ENCODE measurements at places on chromosomes 5 and 9.

DNA sequence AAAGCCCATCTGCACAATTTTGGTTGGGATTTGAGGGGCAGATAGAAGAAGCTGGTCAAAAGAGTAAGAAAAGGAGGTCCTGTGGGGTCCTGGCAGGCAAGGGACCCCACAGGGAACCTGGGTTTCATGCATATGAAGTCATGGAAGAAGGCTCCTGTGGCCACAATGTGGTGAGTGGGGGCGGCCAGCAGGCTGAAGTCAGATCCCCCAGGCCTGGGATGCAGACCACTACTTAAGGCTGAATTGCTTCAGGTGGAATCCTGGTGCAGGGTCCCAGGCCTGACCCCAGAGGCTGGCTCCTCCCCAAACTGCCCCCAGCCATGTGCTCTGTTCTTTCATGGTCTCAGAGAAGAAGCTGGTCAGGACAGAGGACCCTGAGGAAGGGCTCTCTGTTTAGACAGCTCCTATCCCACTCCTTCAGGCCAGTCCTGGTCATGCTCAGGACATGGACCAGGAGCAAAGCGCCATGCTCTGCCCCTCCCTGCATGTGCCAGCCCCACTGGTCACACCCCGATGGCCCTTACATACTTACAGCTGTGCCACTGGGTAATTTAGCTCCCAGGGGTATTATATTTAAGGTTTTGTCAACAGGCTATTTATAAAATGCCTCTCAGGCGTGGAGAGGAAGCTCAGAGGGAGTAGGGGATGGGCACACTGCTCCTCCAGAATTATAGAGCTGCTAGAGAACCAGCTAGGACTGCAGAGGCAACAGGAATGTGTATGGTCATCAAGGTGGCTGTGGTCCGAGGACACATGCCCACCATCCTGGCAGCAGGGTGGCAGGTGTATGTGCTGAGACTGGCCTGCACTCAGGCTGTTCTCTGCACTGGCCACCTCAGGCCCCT lies 33.4 kb downstream of the C5orf15 start:
- DNase-seq, result no peak

- peak; percentile 1 for DNase-seq
These were observed 158.7 kb downstream of the NMUR2 start for GRCh38 chr5:152246401-152246800.

DNA sequence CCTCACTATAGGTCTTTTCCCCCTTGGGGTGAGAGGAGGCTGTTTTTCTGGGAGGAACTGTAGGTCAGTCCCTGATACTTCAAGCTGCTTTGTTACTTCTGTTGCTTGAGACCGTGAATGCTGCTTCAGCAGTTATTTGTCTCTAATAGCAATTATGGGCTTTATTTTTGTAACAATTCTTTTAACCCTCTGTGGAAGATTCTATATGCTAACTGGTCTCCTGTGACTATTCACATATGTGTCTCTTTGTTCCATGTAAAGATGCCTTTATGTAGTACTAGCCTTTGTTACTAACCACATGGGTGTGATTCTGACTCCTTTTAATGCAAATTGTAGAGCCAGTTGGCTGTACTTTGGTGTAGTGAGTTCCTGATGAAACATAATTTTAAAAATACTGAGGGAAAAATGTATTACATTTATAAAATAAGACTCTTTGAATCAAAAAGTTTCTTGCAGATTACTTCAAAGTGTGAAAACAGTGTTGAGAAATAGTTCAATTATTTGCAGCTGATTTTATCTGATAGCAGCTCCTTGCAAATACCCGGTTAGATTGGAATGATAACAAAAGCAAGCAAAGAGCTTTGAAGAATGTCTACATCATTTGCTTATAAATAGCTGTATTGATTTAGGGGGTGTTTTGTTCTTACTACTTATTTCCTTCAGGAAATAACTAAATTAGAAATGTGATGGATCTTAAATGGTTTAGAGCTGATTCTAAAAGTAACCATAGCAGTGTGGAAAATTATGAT lies 46.6 kb downstream of the ANGPTL2 start:
- DNase-seq, result no peak

DNA sequence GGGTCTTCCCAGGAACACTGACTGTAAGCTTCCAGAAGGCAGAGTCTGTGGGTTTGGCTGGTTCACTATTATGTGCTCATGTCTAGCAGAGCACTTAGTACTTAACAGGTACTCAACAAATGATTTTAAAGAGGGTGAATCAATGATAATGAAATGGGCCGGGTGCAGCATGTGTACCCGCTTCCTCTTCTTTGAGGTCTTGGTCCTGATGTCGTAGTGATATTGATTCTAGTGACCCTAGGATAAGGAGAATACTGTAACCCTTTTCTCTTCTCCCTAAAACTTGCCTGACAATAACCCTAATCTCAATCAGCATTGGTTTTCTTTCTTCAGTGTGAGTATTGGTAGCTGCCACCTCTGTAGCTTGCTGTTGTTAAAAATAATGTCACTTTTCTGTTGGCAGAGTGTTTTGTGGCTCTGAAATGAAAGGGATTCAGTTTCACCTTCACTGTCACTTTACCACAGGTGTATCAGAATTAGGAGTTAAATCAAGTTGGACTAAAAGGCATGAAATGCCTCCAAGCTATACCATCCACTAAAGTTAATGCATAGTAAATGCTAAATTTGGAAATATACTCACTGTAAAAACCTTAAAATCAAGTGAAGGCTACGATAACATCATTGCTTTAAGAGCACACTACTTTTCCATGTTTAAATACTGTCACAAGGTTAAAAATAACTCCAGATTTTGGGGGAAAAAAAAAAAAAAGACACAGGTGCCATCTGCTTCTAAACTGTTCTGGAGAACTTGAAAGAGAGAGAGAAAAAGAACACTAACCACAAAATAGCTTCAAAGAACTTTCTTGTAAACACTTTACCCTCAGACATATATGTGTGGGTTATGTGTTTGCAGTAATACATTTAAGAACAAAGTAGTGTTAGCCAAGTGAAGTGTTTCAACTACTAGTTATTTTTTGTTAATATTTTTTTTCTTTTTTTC lies 6.0 kb downstream of the CAMK4 start:
- no peak for DNase-seq

DNA sequence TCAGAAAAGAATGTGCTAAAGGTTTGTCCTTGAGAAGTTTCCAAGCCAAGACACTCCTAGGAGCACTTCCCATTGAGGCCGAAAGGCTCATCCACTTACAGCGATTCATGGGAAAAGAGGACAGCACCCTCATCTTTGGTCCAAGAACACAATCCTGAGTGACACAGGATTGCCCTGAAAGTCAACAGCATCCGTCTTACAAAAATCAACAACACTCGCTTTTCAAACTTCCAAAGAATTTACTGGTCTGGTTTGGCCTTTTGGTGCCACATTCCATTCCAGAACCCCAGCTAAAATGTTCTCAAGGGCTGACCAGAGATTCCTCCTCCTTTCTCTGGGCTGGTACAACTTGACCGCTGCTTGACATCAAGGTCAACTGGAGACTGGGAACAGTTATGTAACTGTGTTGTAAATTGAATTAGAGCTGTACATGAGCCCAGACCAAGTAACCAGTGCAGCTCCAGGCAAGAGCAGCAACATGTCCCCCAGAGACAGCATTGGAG lies 415.8 kb upstream of the PIK3R1 start:
- peak; percentile 33 for DNase-seq

DNA sequence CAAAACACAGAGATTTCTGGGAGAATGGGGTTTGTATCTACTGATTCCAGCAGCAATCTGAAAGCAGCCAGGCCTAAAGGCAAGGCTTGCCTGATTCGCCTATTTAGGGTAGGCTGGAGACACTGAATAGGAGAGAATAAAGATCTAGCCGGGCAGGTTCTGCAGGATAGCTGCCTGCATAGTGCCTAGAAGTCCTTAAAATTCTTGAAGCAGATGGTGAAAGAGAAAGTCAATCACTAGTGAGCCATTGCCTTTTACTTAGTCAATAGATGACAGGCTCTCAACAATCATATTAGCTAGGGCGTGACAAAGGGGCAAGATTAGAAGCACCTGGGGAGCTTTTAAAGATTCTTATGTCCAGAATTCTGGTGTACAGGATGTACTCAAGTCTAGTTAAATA lies 522.7 kb downstream of the HTR1A start:
- DNase-seq, result no peak

DNA sequence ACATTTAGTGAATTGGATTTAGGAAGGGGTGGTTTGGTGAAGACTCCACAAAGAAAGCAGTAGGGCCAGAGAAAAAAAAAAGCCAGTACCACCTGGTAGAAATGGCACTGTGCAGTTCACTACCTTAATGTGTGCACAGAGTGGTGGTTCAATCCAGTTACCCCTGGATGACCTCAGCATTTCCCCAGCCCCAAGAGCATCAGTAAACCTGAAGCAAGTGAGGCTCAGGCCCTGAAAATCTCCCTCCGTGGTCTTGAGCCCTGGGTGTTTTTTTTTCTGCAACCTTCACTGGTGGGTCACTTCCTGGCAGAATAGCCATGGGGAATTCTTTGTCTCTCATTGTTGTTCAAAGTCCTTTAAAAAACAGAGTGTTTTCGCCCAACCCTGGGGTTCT lies 202.9 kb downstream of the GADD45G start:
- no peak for DNase-seq

- no peak for DNase-seq
These were observed 35.2 kb downstream of the SH3PXD2B start for GRCh38 chr5:172418862-172419814.

- no peak for DNase-seq
These were observed 62.3 kb downstream of the MAST4 start for GRCh38 chr5:66658516-66658915.

DNA sequence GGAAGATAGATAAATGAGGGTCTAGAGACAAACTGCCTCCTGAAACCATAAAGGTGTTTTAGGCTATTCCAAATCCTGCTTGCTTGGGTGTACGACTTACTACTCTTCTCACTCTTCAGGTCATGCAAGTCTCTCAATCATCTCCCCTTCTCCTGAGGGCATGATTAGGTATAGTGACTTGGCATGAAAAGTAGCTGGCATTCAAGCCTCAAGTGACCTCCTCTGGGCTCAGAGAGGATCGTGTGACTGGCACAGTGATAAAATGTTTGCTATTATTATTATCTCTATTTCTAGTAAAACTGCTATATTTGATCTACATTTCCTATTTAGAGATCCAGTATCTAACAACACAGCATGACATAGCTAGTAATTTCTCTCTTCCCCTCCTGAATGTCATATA lies 494.8 kb downstream of the SPOCK1 start:
- no peak for DNase-seq

- peak; percentile 54 for DNase-seq
These were observed 111.1 kb upstream of the EQTN start for GRCh38 chr9:27408001-27408400.

- DNase-seq, result no peak
These were observed 70.1 kb downstream of the RFX3 start for GRCh38 chr9:3455717-3456116.

DNA sequence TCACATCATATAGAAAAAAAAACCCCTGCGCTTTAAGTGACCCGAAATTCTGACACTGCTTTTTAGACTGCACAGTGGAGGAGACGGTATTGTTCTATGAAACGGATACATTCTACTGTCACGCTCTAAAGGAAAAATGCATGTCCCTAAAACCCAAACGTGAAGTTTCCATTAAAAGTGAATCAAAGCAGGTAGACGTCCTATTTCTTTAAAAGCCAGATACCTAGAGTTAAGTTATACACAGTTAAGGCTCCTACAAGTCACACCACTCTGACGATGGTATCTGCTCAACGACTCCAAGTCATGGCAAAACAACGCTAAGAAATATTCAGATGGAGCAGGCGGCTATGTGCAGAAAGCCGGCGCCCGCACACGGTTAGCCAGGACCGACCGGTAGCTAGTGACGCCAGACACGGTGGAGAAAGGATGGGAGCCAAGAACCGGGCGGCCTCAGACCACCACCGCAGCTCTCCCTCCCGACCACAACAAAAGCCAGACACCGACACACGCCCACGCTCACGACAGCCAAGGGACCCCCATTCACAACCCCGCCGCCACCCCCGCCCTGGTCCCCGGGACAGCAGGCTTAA lies 734 bp downstream of the SKP1 start:
- peak; percentile 22 for DNase-seq

GRCh38 chr5:118723021-118723338 lies 265.4 kb downstream of the DTWD2 start:
- no peak for DNase-seq

DNA sequence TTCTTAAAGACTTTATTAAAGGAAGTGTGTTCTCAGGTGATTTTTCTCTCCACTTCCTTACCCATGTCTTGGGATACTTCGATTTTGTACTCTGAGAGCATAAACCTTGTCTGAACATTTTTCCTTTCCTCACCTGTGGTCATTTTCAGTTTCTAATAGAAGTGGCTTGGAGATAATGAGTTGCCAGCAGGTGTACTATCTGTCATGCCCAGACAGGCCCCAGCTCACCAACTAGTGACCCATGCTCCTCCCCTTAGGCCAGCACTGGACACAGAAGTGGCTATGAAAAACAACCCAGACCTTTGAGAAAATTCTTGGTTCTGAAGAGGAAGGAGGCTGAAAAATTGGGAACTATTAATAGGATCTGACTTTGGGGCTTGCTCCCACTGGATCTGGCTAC lies 49.2 kb upstream of the SMIM32 start:
- DNase-seq, result no peak

DNA sequence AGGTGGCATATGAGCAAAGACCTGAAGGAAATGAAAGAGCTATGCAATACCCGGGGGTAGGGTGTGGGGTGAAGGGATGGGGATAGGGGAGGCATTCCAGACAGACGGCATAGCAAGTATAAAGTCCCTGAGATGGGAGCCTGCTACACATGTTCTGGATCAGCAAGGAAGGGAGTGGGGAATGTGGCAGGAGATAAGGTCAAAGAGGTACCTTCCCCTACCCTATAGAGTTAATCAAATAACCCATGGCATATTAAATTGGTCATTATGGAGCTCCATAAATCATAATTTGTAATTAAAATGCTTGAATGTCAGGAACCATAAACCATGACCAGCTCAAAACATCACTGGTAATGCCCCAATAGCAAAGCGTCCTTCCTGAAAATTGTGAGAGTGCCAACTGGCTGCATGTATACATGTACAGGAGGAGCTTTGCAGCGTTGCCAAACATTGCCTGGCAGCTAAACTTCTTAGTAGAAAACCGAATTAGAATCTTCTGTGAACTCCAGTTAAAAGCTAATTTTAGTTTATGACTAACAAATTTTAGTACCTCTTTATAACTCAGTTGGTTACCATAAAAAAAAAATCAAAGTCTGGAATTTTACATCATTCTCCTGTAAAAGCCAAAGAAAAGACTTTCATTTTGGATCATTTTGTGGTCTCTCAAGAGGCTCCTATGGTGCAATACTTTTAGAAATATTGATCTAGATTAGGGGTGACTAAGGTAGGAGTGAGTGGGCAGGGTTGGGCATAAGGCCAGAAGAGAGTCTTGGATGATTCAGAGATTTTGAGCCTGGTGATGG lies 4.7 kb downstream of the DNAI1 start:
- DNase-seq, result peak; percentile 28

- DNase-seq, result no peak
These were observed 16.1 kb upstream of the DRD1 start for GRCh38 chr5:175460126-175460525.

DNA sequence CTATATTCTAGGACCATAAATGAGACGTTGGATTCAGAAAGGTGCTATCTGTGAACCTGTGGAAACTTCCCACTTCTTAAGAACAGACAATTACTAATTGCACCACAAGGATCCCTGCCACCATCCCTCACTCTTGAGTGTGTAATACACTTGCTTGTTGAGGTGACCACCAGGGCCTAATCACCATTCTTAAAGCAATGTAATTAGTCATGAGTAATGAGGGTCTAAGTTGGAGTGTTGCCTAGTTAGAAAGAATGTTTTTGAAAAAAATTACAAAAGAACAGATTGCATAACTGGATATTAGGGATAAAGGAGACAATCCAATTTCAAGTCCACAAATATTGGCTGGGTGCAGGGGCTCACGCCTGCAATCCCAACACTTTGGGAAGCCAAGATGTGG lies 56.9 kb upstream of the TRIO start:
- DNase-seq, result no peak

- no peak for DNase-seq
These were observed 127.1 kb downstream of the ADAMTSL1 start for GRCh38 chr9:18601026-18601425.

Data from astrocyte of the spinal cord (primary cell).